ENCODE measurements at places on chromosomes 13 and 19. TPM values are rescaled to one million over a fixed set of nuclear protein-coding genes. Genes with fewer than 3 reads are reported as not detected.

Gene LRRC25
- polyA plus RNA-seq = 1.5 TPM

GRCh38 chr13:113371061-113371460, 7.1 kb upstream of the GRTP1 start:
- DNase-seq = no peak

- DNase-seq = peak; percentile 55
Observed at GRCh38 chr19:41265395-41266153, 1.4 kb downstream of the HNRNPUL1 start.

DNA sequence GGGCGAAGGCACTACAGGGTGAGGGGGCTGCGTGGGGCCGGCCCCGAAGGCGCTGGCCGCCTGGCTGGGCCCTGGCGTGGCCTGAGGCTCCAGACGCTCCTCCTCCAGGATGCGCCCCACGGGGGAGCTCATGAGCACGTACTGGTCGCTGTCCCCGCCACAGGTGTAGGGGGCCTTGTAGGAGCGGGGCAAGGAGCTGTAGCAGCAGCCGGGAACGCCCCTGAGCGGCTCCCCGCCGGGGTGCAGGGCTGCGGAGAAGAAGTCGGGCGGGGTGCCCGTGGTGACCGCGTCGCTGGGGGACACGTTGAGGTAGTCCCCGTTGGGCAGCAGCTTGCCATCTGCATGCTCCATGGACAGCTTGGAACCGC, 3.0 kb downstream of the IRS2 start:
- no peak for DNase-seq

- peak; percentile 87 for DNase-seq
Observed at GRCh38 chr19:12639901-12640613, 26.5 kb downstream of the MAN2B1 start.

Data from hepatocyte (in vitro differentiated cells).